HCT116 (cell line): ENCODE measurements at places on chromosomes 5 and 9.
A peak's percentile ranks its signal among the peaks of the same experiment; 100 is the strongest.

DNA sequence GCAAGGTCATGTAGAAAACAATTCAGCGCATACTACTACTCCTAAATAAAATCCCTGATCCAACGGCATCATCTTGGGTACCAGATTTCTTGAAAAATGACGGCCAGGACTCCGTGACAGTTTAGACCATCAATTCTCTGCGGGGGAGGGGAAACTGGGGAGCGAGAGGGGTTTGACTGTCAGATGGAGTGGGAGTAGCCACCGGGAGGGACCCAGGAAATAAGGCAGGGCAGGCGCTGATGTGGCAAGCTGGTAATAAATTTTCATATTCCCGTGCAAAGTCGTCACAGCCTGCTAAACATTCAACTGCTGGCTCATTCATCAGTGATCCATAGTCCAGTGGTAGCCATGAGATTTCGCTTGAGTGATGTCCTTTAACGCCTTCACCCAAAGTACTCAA lies 457 bp upstream of the CDH18 start:
- no peak for DNase-seq

- no peak for DNase-seq
Measured at GRCh38 chr5:150075233-150075632, 11.1 kb downstream of the CSF1R start.

GRCh38 chr5:124819201-124819600 lies 72.8 kb upstream of the ZNF608 start:
- no peak for DNase-seq

- no peak for DNase-seq
Measured at GRCh38 chr5:157559301-157559700, 16.3 kb downstream of the ADAM19 start.

DNA sequence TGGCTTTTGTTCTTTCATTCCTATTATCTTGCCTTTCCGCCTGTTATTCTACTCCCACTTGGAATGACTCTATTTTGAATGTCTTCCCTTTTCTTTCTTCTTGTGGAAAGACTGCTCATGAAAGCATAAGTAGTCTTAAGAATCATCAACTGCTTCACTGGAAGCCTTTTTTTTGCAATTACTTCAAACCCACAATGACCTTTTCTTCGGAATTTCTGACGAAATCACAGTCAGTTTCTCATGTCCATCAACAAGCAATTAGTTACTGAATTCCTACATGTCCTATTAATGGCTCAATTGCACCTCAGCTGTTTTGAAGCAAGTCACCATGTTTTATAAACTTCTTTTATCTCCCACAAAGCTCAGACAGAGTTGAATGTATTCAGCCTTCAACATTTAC lies 196.2 kb downstream of the TARS1 start:
- DNase-seq: no peak

- DNase-seq: no peak
Measured at GRCh38 chr9:126626127-126626925, 12.6 kb downstream of the LMX1B start.

DNA sequence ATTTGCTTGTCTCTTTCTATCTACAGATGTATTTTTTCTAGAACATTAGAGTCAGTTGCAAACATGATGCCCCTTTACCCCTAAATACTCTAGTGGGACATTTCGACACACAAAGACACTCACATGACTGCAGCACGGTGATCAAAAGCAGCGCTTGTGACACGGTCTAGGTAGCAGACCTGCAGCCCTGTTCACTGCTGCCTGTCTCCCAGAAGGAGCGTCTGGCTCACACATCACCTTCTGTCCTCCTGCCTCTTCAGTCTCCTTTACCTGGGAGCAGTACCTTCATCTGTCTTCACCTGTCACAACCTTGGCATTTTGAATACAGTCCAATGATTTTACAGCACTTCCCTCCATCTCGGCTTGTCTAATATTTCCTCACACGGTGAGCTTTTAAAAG lies 51.9 kb upstream of the SH3PXD2B start:
- DNase-seq: no peak

- no peak for DNase-seq
Measured at GRCh38 chr9:123072407-123072995, 39.0 kb downstream of the GPR21 start.

DNA sequence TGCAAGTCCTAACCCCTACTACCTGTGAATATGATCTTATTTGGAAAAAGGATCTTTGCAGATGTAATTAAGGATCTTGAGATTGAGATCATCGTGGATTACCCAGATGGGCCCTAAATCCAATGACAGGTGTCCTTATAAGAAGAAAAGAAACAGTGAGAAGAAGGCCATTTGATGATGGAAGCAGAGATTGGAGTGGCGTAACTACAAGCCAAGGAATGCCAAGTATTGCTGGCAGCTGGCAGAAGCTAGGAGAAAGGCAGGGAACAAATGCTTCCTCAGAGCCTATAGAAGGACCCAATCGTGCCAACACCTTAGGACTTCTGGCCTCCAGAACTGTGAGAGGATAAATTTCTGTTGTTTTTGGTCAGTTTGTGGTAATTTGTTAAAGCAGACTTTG lies 70.1 kb upstream of the PALM2AKAP2 start:
- DNase-seq: no peak

- peak; percentile 66 for DNase-seq
Measured at GRCh38 chr5:113202746-113203716, 226.4 kb downstream of the DCP2 start.

- DNase-seq: no peak
Measured at GRCh38 chr5:140345919-140346347, 470 bp downstream of the HBEGF start.
